ENCODE measurements at places on chromosomes 6 and 20.

DNA sequence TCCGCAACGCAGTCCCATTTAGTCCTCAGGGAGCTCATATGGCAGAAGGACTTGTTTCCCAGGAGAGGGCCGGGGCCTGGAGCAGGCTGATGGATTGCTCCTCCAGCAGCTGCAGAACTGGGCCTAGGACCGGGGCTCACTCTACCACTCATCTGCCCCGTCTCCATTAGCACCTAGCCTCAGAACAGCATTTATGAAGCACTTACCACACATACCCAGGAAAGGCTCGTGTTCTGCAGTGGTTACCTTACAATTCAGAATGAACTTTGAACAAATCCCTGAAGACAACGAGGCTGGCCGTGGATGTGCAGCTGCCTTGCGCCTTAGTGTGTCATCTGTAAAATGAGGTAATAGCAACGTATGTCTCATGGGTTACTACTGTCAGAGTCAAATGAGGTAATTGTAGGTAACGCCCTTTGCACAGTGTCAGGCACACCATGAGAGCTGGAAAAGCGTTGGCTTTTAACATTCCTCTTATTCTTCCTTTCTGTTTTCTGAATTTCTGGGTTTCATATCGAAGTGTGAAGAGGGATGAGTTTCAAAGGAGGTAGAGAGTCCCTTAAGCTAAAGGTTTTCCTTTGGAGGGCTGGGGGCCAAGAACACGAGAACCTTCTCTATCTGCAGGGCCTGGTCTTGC, 46.3 kb upstream of the CD93 start:
- no peak for DNase-seq

GRCh38 chr6:37435373-37435772, 2.4 kb downstream of the CMTR1 start:
- no peak for DNase-seq

DNA sequence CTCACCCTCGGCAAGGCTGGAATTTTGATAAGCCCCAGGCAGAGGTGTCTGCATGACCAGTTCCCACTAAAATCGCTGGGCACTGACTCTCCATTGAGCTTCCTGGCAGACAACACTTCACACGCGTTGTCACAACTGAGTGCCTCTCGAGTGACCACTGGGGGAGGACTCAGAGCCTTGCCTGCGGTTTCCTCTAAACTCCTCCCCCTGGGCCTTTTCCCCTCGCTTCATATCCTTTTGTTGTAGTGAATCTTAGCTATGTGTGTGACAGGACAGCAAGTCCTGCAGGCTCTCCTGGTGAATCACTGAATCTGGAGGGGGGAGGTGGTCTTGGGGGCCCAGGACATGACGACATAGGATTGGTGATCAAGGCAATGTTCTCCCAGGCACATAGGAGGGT, 670.8 kb downstream of the PRKN start:
- no peak for DNase-seq

DNA sequence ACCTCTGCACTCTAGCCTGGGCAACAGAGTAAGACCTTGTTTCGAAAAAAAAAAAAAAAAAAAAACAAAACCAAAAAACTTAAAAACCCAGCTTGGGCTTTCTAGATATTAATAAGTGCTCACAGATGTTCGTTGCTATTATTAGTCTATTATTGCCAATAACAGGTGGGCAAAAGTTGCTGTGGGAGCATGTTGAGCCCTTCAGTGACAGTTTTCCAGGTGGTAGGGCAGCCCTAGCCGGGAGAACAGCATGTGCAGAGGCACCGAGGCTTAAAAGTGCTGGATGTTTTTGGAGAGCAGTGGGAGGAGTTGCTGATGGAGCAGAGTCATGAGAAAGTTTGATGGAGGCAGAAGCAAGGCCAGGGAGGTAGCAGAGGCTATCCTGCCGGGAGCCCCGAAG, 4.4 kb downstream of the PPP1R16B start:
- DNase-seq, result no peak

- DNase-seq, result no peak
Measured at GRCh38 chr6:137264311-137265075, 45.3 kb upstream of the IFNGR1 start.

GRCh38 chr6:144953552-144954240, 668.6 kb downstream of the UTRN start:
- DNase-seq, result no peak

DNA sequence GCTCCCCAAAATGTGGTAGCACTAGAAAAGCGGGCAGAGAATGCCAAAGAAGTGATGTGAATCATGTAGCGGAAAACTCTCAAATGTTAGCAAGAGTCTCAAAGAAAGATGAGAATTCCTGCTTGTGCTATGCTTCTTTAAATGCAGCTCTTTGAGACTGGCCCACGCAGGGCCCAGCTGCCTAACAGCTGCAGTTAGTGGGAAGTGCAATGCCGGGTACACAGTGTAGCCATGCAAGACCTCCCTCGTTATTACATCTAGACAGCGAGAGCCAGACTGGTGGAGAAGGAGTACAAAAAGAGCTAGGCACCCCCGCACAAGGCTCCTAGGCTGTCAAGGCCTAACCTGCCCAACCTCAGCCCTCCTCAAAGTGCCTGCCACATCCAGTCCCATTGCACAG, 201.7 kb upstream of the PRDM1 start:
- no peak for DNase-seq

GRCh38 chr20:45826381-45827019, 612 bp downstream of the TNNC2 start:
- no peak for DNase-seq

GRCh38 chr6:21284706-21285105, 308.8 kb upstream of the SOX4 start:
- no peak for DNase-seq

DNA sequence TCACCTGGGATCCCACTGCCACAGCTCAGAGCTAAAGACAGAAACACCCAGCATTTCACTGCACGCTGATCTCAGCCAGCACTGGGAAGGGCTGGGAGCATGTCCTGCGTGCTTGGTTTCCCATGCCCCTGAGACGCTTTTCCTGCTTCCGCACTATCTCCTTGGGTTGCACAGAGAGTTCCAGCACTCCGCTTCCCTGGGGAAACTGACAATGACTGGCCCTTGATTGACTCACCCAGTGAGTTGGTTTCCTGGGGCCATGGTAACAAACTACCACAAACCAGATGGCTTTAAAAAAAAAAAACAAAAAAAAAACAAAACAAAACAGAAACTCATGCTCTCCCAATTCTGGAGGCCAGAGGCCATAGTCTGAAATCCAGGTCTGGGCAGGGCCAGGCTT, 14.8 kb upstream of the MAS1L start:
- no peak for DNase-seq

GRCh38 chr6:116992546-116992945, 115.5 kb downstream of the RFX6 start:
- DNase-seq, result no peak

DNA sequence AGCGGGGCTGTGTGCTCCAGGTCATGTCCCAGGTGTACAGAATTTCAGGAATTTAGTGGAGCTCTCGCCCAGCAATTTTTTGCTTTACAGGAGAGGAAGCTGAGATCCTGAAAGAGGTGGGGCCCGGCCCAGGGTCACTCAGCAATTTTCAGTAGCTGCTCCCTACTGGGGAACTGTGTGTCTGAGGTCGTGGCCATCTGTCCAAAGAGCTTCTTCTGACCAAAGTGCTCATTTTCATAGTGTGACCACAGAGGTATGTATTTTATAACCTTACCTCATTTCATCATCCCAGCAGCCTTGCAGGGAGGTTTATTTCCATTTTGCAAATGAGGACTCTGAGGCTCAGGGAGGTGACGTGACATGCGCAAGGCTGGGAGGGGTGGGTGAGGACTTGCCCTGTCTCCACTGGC, 46.3 kb downstream of the FAM209B start:
- DNase-seq, result no peak

- DNase-seq, result no peak
Measured at GRCh38 chr6:68506911-68507310, 128.2 kb upstream of the ADGRB3 start.

GRCh38 chr6:41636833-41637193, 1.5 kb upstream of the MDFI start:
- no peak for DNase-seq

GRCh38 chr6:108604156-108604555, 43.4 kb downstream of the FOXO3 start:
- no peak for DNase-seq

GRCh38 chr6:149847939-149848267, 16.3 kb downstream of the LRP11 start:
- DNase-seq, result no peak

GRCh38 chr6:90021711-90022110, 127.4 kb downstream of the GJA10 start:
- no peak for DNase-seq

DNA sequence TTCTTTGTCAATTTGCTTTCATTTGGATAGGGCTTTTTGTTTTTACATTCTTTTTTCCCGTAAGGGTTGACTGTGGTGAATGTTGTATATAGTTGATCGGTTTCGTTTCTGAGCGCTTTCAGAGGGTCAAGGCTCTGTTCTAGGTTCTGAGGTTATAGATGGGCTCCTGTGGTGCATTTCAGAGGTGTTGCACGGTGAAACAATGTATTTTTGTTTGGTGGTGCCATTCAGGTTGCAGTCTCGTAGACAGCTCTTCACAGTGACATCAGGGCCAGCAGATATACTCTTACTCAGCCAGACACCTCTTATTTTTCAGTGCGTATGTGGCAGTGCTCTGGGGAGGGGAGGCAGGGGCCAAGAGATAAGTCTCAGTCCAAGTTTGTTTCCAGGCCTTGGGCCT, 72.1 kb downstream of the SNAP91 start:
- no peak for DNase-seq

- DNase-seq, result no peak
Measured at GRCh38 chr6:36136034-36136433, 5.7 kb downstream of the MAPK13 start.

DNA sequence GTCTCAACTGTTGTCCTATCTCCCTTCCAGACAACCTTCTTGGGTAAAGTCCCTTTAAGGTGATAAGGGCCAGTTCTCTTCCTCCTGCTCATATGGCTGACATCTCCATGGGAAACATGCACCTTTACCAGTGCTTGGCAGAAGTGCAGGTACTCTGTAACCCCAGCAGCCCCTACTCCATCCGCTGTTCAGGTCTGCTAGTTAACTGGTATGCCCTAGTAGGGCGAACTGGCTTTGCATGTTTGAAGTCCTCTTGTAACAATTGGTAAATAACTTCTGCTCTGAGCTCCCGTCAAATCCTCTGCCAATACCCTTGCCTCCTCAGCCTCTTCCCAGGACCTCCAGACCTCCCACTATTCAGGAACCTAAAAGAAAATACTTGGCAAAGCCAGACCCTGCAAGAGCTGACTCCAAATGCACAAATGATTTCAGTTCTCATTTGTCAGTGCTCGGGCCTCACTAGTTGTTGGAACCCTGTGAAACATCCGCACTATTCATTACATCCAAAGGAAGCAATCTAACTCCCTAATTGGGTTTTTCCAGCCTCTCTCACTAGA, 703.7 kb downstream of the MAFB start:
- DNase-seq, result no peak

DNA sequence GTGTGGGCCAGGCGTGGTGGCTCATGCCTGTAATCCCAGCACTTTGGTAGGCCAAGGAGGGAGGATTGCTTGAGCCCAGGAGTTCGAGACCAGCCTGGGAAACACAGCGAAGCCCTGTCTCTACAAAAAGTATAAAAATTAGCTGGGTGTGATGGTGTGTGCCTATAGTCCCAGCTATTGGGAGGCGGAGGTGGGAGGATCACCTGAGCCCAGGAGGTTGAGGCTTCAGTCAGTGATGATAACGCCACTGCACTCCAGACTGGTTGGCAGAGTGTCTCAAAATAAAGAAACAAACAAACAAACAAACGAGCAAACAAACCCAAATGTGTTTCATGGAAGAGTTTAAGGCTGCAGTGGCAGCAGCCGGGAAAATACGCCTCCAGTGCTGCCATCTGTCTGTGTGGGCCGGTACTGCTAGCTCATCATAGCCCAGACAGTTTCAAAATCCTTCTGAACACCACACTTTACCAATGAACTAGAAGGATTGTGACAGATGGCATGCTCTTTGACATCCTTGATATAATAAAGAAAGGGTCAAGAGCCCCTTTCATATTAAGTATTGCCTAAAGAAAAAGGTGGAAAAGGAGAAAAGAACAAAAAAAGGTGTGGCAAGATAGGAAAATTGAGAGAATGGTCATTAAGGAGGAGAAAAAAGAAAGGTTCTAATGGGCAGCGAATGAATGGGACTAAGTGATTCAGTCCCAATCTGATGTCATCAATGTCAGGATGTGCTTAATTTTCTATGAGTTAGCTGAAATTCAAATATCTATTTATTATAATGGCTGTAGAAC, 298.6 kb downstream of the SYNE1 start:
- peak; percentile 58 for DNase-seq

DNA sequence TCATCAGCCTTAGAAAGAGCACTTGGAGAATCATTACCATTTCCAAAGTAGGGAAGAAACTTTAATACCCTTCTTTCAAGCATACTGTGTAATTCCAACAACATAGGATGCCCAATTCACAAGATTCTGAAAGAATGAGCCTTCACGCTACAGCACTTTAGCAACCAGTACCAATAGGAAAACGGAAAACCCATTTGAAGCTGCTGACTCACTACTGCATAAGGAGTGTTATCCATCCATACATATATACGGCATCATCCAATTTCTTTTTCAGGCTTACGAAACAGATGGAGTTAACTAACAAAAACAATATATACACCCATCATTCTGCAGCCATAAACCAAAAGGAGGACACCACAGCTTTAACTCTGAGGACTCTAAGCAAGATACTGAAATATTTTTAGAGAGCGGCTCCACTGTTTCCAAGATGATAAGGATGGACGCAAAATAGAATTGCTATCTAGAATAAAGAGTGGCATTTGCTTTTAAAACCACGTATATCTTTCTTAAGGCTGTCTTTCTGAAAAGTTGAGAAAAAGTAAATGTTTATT, 24.9 kb downstream of the FYN start:
- no peak for DNase-seq

DNA sequence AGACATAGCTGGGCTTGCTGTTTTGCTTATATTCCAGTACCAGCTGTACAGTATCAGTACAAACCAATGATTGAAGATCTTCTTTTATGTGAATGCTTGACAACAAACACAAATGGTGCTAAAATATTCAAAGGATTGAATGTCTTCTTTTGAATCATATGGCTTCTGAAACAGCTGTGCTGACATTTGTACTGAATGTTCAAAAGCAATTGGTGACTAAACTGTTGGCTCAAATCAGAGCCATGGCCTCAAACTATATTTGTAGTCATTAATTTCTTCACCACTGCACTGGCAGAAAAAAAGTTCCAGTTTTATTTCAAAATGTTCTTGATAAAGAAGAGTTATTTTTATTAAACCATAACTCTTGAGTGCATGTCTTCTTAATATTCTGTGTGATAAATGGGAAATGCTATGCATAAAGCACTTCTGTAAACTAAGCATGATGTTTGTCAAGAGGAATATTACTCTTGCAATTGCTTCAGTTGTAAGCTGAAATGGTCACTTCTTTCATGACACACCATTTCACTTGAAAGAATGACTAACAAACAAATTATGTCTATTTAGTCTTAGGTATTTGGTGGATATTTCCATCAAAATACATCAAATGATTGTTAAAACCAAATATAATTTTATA, 45.9 kb upstream of the CENPW start:
- DNase-seq, result no peak

DNA sequence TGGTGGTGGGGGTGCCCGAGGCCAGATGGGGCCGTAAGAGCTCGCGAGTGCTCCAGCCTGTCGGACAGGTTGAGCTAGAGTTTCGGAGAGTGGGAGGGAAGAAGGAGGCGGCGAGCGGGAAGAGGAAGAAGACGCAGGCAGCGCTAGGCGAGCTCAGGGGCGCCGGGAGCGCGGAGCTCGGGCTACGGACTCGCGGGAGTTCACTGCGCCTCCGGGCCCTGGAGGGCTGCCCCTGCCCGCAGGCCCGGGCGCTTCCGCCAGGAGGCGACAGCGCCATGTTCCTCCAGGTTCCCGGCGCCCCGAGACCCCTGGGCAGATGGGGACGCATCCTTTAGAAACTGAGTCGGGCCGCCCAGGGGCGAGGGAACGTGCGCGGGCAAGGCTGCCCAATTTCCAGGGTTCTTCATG, 984 bp downstream of the TFAP2C start:
- no peak for DNase-seq

Measured in stimulated activated CD4-positive, alpha-beta T cell treated with anti-CD3 and anti-CD28 coated beads, Interleukin-4, amount 100 ng/mL, for 24 hours (primary cell).